ENCODE measurements at places on chromosomes 2 and 18. TPM values are rescaled to one million over a fixed set of nuclear protein-coding genes. Genes with fewer than 3 reads are reported as not detected.

DNA sequence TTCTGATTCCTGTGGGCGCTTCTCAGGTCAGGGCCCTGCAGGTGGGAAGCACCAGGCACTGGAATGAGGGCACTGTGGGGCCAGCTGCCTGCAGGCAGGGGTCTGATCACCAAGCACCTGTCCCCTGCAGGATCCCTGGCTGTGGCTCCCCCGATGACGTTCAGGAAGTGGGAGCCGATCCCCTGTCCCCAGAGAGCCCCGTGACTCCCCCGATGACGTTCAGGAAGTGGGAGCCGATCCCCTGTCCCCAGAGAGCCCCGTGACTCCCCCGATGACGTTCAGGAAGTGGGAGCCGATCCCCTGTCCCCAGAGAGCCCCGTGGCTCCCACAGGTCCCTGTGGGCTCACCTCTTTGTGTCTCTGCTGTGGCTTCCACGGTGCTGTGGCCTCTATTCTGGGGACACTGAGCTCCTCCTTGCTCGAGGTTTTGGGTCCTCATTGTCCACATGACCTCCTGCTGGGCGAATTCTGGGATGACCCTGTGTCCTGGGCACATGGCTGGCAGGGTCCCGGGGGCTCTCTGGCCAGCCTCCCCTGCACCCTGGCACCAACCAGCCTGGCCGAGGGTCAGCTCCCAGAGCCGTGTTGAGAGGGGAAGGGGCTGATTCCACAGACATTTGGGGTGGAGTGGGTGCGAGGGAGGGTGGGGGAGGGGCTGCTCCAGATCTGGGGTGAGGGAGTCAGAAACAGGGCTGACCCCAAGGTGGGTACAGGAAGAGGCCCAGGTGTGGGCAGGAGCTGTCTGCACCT, 4.8 kb downstream of the NEU4 start:
- no peaks in the 10 kb centered on the region for H3K4me1 ChIP-seq
- no peak overlapping the region for H3K27ac ChIP-seq
- DNase-seq: no peak
- no peak overlapping the region for H3K4me3 ChIP-seq
- no peaks in the 10 kb centered on the region for H3K27me3 ChIP-seq
- H3K36me3 ChIP-seq: no peaks in the 10 kb centered on the region

Gene SKA1
- total RNA-seq: 11.6 TPM

Gene HEATR5B
- total RNA-seq: 13.0 TPM

Gene ADNP2
- total RNA-seq: 23.2 TPM

Gene COLEC11
- 0.44 TPM for total RNA-seq

DNA sequence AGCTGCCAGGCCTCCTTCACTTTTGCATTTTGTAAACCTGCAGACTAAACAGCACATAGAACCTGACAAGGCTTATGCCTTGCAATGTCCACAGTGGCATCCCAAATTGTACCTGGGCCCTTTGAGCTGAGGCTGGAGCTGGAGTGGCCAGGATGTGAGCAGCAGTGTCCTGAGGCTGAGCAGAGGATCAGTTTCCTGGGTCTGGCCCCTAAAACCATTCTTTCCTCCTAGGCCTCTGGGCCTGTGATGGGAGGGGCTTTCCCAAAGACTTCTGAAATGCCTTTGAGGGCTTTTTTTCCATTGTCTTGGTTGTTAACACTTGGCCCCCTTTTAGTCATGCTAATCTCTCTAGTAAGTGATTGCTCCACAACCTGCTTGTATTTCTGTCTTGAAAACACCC, 32.8 kb downstream of the FSIP2 start:
- peaks cover 11% of the 10 kb centered on the region for H3K36me3 ChIP-seq
- DNase-seq: no peak
- no peak overlapping the region for H3K27ac ChIP-seq
- H3K27me3 ChIP-seq: no peaks in the 10 kb centered on the region
- H3K4me1 ChIP-seq: no peaks in the 10 kb centered on the region

Gene GAREM2
- total RNA-seq: 1.4 TPM

- no peaks in the 10 kb centered on the region for H3K4me1 ChIP-seq
- no peak overlapping the region for H3K27ac ChIP-seq
- H3K4me3 ChIP-seq: no peak overlapping the region
- H3K27me3 ChIP-seq: peaks cover 21% of the 10 kb centered on the region
These were observed 259.5 kb downstream of the EPHA4 start for GRCh38 chr2:221312634-221313033.

- H3K4me1 ChIP-seq: no peaks in the 10 kb centered on the region
- H3K27me3 ChIP-seq: peaks cover 92% of the 10 kb centered on the region
- H3K27ac ChIP-seq: no peak overlapping the region
These were observed 229.8 kb downstream of the LDLRAD4 start for GRCh38 chr18:13448335-13448795.

GRCh38 chr2:204899983-204900382, 354.7 kb downstream of the PARD3B start:
- H3K27ac ChIP-seq: no peak overlapping the region
- no peaks in the 10 kb centered on the region for H3K27me3 ChIP-seq
- no peaks in the 10 kb centered on the region for H3K4me1 ChIP-seq
- DNase-seq: no peak

DNA sequence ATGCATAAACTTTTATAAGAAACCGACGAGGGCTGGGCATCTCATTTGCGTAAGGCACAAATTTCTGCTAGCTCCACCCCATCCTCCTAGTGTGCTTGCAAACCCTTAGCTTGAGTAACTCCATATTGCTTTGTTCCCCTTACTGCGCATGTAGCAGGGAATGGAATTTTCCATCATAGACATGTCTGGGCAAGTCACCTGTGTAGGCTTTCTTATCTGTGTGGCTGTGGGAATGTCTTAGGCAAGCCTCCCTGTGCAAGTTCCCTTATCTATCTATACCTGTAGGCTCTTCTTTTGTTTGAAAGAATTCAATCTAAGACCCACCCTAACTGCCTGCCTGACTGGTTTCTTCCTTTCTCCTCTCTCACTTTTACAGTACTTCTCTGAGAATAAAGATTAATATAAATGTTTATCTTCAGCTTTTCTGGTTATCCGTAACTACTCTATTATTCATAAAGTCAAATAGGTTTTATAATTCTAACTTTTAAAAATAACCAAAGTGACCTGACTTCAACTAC, 217.6 kb upstream of the FIGN start:
- DNase-seq: no peak
- H3K4me1 ChIP-seq: no peaks in the 10 kb centered on the region
- H3K36me3 ChIP-seq: no peaks in the 10 kb centered on the region
- H3K4me3 ChIP-seq: no peak overlapping the region

DNA sequence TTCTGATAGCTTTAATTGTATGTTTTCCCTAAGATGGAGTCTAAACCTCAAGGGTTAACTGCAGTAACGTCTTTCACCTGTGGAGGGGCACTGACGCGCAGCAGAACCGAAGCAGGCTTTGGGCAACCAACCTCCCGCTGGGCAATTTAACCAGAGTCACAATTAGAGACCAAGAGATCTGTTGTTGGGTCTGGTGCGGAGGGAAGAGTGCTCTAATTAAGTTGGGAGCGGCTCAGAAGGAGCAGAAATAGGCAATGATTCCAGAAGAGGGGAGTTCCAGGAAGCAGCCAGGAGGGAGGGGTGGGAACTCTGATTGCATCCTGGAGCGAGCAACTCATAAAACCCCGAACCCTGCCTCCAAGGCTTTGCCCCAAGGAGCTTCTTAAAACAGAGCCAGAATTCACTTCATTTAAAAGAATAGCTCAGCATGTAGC, 245.8 kb downstream of the PAX3 start:
- no peaks in the 10 kb centered on the region for H3K36me3 ChIP-seq
- H3K4me1 ChIP-seq: peaks cover 6% of the 10 kb centered on the region

DNA sequence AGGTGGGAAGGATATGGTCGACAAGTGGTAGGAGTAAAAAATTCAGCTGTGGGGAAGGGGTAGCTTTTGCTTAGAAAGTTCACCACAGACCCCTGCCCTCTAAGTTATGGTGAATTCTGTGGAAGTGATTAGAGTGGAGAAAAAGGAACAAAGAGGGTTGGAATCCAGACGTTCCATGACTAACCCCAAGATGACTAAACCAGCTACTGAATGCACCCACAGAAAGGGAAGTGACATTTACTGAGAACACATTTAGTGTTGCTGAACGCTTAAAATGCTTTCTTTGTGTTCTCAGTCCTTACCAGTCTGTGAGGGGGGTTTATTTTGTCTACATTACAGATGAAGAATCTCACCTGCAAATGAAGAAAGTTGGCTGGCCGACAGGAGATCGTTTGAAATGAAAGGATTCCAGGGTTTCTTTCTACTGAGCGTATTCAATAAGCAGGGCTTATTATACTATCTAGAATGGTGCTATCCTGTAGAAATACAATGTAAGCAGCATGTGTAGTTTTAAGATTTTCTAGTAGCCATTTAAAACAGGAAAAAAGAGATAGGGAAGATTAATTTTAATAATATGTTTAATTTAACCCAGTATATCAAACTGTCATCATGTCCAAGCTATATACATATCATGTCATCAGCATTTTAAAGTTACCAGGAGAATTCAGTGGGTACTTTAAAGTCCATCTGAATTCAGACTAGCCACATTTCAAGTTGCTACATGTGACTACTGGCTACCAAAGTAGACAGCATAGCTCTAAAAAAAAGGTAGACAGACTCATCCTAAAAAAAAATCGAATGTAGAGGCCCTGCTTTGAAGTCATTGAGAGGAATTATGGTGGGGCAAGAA, 60.1 kb downstream of the LIMS1 start:
- H3K27me3 ChIP-seq: no peaks in the 10 kb centered on the region
- peaks cover 41% of the 10 kb centered on the region for H3K4me1 ChIP-seq
- peak; percentile 89 for DNase-seq
- H3K36me3 ChIP-seq: no peaks in the 10 kb centered on the region
- H3K27ac ChIP-seq: peak overlapping the region; percentile 85

DNA sequence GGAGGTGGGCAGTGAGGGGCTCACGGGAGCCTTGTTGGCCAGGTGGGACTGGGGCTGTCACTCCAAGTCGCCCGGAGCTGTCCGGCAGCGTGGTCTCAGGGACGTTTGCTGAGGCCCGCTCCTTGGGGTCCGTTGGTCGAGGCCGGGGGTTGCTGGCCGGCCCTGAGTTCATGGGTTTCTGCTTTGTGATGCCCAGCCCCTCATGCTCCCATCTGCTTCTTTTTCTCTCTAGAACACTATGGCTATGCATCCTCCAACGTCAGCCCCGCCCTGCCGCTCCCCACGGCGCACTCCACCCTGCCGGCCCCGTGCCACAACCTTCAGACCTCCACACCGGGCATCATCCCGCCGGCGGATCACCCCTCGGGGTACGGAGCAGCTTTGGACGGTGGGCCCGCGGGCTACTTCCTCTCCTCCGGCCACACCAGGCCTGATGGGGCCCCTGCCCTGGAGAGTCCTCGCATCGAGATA, 14.5 kb downstream of the NFATC1 start:
- no peaks in the 10 kb centered on the region for H3K36me3 ChIP-seq
- no peak for DNase-seq
- H3K27ac ChIP-seq: no peak overlapping the region
- no peak overlapping the region for H3K4me3 ChIP-seq

Measured in PC-3 (cell line).